ENCODE measurements at places on chromosomes 1 and 21.

DNA sequence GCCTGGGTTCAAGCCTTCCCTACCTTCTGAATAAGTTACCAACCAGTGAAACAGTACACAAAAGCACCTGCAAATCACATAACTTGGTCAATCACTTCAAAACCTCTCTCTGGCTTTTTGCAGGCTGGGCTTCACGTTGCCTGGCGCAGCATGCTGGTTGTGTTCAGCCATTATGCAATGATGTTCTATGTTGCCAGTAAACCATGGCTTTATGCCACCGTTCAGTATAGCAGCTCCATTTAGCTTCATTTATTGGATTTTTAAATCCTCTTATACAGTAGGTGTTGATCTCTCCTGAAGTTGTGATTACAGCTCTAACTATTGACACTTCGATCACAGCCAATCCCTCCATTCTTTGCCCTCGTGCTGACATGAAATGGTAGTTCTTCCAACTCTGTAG, 233.6 kb upstream of the PTBP2 start:
- peak; percentile 6 for DNase-seq

DNA sequence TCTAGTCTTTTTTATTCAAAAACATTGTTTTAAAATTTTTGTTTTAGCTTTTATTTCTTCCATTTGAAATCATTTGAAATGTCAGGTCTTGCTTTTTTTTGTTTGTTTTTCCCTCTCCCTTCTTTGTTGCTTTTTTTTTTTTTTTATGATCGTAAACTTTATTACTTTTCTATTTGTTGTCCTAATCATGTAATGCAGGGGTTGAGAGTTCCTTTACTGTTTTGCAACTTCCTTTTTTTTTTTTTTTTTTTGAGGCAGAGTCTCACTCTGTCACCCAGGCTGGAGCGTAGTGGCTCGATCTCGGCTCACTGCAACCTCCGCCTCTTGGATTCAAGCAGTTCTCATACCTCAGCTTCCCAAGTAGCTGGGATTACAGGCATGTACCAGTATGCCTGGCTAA, 24.8 kb downstream of the IVNS1ABP start:
- no peak for DNase-seq

- DNase-seq = no peak
Observed at GRCh38 chr1:185249563-185249962, 67.5 kb downstream of the IVNS1ABP start.

DNA sequence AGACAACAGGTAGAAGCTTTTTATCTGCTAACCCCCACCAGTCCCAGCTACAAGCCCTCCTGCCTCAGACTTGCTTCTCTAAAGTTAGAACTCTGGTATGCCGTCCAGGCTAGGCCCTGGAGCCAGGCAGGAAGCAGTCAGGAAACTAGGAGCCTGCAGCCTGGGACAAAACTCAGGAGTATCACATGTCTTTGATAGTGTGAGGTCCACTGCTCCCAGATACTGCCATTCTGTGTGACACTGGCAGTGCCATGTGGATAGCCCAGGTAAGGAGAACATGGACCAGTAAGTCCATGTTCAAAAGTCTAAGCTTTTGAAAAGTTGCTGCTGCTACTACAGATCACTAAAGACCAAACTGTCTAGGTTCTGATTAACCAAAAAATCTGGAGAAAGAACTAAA, 45.4 kb downstream of the NPHS2 start:
- no peak for DNase-seq

GRCh38 chr1:163596541-163597258, 274.9 kb downstream of the NUF2 start:
- DNase-seq = no peak

GRCh38 chr1:4710592-4711415, 56.4 kb downstream of the AJAP1 start:
- no peak for DNase-seq

GRCh38 chr1:228860911-228861831, 125.9 kb downstream of the RHOU start:
- DNase-seq = peak; percentile 75

- DNase-seq = no peak
Observed at GRCh38 chr1:34590211-34590623, 164.6 kb upstream of the GJB5 start.

GRCh38 chr1:23421753-23422240, 2.8 kb downstream of the TCEA3 start:
- peak; percentile 79 for DNase-seq

DNA sequence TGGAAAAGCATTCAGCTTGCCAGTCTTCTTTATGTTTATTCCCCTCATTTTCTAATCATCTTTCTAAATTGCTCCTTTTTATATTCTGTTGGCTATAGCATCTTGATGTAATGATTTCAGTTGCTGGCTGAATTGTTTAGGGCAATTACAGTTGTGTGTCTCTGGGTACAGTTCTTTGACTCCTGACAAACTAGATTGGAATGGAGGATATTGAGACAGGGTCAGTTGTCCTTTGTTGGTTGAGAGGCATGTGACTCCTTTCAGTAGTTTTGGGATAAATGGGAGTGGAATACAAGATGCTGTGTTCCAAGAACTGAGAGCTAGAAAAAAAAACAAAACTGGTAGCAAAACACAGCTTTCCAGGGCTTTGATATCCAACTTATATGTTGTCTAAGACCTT, 1.5 kb downstream of the CENPF start:
- DNase-seq = peak; percentile 29

DNA sequence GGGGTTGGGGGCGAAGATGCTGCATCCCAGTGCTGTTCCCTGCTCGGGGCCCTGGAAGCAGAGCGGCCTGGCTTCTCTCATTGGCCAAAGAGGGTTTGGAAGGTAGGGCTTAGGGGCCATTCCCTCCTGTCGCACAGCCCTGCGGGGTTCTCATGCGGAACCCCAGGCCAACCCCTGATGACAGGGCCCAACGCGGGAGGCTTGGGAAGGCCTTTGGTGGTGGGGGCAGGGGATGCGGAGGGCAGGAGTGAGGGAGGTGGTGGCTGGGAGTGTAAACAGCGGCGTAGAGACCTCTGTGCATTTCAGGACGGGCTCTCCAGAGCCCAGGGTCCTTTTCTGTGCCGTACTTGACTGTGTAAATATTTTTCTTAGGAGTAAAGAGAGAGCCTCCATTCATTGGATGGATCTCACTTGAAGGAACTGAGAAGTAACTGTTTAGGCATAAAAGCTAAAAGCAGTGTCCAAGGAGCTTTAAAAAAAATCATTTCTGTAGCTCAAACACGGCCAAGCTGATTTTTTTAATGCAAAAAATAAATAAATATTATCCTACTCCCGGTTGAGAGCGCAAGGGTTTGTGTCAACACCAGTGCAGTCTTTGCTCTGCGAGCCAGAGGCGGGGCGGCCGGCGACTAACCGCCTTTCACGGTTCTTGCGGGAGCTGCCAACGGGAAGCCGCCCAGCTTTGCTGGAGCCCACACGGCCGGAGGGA, 169.1 kb downstream of the PRDM16 start:
- DNase-seq = no peak

DNA sequence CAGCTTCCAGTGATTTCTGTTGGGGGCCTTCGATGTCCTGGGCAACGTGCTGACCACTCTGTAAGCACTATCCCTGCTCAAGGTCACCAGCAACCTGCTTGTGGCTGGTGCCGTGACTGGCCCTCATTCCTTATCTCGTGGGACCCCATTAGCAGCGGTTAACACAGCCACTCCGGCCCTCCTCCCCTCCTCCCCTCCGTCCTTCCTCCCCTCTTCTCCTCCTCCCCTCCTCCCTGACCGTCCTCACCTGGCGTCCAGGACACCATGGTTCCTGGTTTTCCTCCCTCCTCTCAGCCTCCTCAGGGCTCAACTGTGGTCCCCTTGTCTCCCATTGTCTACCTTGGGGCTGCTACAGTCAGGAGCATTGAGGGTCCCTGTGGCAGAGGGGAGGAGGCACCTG, 157.7 kb downstream of the CAMTA1 start:
- no peak for DNase-seq

DNA sequence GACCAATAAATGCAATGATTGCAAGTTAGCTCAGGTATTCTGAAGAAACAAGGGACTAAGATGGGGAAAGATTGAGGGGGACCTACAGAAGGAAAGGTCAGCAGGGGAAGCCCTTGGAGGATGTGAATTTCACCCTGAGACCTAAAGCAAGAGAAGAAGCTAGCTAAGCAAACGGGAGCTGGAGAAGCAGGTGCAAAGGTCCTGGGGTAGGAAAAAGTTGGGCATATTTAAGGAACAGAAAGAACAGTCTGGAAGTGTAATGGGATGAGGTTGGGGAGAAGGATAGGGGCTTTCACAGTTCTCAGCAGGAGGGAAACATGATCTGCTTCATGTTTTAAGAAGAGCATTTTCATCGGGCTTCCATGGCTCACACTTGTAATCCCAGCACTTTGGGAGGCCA, 89.7 kb upstream of the SLC45A1 start:
- DNase-seq = no peak

- DNase-seq = no peak
Observed at GRCh38 chr1:24970926-24971875, 41.1 kb upstream of the RUNX3 start.

- DNase-seq = peak; percentile 79
Observed at GRCh38 chr1:207404849-207405525, 49.1 kb upstream of the CR2 start.

- DNase-seq = no peak
Observed at GRCh38 chr1:90952906-90953305, 68.9 kb downstream of the ZNF644 start.

GRCh38 chr21:19433623-19434022, 1030.0 kb upstream of the TMPRSS15 start:
- DNase-seq = no peak

DNA sequence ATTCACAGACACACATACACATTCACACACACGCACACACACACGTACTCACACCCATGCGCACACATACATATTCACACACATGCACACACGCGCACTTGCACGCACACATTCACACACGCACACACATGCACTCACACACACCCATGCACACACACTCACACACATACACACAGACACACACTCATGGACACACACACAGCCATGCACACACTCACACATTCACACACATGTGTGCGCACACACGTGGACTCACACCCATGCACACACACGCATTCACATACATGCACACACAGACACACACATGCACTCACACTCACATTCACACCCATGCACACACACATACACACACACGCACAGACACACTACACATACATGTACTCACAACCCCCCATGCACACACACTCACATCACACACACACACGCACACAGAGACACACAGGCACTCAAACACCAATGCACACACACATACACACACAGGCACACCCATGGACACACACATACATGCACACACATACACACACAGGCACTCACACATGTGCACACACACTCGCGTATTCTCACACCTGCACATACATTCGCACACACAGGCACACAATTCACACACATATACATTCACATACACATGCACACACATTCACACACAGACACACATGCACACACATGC, 589.1 kb downstream of the PTPRU start:
- no peak for DNase-seq

GRCh38 chr21:20996421-20997310, 1.5 kb upstream of the NCAM2 start:
- no peak for DNase-seq

- DNase-seq = no peak
Observed at GRCh38 chr1:152002960-152003359, 9.3 kb upstream of the S100A10 start.

DNA sequence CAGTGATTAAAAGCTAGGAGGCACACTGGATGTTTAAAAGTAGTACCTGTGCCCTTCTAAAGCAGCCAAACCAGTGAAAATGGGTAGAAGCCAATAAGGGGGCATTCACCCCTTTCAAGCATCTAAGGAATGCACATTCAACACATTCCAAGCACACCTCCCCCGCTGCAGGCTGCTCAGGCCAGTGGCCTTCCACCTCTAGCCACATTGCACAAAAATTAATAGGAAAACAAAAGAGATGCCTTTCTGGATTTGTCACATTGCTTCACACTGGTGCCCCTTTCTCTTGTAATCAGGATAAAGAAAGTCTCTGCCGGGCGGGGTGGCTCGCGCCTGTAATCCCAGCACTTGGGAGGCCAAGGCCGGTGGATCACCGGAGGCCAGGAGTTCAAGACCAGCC, 834.0 kb downstream of the USP25 start:
- peak; percentile 45 for DNase-seq

- no peak for DNase-seq
Observed at GRCh38 chr21:35340273-35340672, 291.2 kb upstream of the RUNX1 start.

GRCh38 chr1:100443811-100444571, 91.7 kb downstream of the CDC14A start:
- no peak for DNase-seq

DNA sequence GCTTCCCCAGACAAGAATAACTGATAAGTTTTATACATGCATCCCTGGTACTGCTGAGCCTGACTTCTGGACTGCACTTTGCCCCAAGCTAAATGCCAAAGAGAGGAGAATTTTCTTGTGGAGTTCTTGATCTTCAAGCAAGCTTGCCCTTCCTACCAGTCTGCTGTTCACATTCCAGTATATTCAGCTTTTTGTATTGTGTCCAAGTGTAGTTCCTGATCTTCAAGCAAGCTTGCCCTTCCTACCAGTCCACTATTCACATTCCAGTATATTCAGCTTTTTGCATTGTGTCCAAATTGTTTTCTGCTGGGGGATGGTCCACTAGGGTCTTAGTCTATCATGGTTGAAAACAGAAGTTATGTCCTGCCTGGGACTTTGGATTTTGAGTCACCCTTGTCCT, 894 bp upstream of the TSEN15 start:
- DNase-seq = peak; percentile 29

GRCh38 chr21:34737115-34737514, 68.3 kb downstream of the CLIC6 start:
- DNase-seq = peak; percentile 32

DNA sequence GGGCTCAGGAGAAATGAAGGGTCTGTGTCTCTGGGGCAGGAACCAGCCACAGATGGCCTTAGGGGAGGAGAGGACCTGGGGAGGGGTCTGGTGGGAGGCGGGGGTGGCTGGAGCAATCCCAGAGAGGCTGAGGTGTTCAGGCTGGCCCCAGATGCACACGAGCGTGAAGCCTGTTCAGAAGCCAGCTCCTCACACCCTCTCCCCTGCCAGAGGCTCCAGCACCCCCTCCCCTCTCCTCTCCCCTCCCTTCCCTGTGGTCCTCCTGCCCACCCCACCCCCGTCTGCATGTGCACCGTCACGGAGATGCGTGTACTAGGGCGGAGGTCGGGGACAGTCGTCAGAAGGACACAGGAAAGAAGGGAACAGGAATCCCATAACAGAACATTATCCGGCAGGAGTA, 115.0 kb upstream of the COL6A1 start:
- no peak for DNase-seq

GRCh38 chr1:90402893-90403849, 313.9 kb downstream of the BARHL2 start:
- peak; percentile 35 for DNase-seq

- DNase-seq = no peak
Observed at GRCh38 chr1:17713993-17714392, 41.1 kb upstream of the ACTL8 start.

- no peak for DNase-seq
Observed at GRCh38 chr1:65289449-65289848, 19.9 kb upstream of the DNAJC6 start.

Data from GM03348 (cell line).